ENCODE measurements at places on chromosomes 5 and 9.

GRCh38 chr5:9502050-9502834, 43.6 kb downstream of the SEMA5A start:
- no peak for DNase-seq

DNA sequence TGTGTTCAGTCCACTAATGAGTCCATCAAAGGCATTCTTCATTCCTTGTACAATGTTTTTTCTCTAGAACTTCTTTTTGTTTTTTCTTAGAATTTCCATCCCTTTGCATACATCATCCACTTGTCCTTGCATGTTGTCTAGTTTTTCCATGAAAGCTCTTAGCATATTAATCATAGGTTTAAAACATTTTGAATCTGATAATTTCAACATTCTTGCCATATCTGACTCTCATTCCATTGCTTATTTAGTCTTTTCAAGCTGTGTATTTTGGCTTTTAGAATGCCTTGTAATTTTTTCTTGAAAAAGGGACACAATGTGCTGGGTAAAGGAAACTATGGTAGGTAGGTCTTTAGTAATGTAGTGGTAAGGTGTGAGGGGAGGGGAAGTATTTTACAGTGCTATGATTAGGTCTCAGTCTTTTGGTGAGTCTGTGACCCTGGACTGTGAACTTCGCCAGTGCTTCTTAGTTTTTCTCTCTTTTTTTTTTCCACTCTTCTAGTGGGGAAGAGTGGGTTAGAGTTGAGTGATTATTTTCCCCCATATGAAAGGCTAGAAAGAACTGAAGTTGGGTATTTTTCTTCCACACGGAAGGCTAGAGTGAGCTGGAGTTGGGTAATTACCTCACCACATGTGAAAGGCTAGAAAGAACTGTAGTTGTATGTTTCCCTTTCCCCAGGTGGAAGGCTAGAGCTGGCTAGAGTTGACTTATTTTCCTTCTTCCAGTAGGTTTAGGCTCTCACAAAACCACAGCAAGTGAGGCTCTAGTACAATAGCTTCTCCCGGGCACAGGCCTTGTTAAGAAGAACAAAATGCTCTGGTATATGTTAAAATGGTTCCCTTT, 172.1 kb downstream of the SNX18 start:
- DNase-seq = no peak

GRCh38 chr5:114686356-114686755, 324.5 kb downstream of the KCNN2 start:
- DNase-seq = no peak

- no peak for DNase-seq
These were observed 6.7 kb downstream of the DAB2IP start for GRCh38 chr9:121658166-121658565.

DNA sequence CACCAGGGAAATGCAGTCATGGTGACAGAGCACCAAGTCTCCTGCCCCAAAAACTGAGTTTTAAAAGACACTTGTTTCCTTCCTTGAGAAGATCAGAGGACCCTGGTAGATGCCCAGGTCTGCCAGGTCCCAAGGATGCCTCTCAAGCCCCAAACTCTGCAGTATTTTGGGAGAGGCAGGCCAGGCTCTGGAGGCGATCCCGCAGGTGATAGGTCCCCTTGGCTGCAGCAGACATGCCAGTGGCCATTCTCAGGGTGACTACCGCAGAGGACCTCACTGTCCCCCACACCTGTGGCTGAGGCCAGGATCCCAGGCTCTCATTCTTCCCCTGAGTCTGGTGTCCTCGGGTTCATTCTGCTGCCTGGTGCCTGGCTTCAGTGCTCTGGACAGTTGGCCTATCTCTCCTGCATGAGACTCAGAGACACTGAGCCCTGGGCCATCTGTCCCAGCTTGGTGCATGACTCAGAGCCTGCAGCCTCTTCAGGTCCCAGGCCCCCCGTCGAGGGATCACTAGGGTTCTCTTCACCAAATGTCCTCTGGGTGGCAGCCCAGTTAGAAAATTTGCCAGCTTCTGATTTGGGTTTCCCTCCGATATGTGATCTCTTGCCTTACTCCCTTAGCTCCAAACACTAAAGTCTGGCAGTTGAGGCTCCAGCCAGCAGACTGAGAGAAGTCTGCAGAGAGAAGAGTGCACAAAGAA, 59.7 kb upstream of the GARNL3 start:
- DNase-seq = no peak

DNA sequence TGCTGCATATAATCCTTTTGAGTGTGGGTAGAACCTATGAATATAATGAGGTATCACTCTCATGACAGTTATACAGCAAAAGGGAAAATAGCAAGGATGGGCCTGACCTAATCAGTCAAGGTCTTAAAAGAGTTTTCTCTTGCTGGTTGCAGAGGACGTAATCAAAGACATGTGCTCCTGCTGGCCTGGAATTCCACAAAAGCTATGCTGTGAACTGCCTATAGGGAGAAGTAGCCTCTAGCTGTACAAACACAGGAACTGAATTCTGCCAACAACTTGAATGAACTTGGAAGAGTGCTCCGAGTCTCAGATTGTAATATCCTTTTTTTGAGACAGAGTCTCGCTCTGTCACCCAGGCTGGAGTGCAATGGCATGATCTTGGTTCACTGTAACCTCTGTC, 195.6 kb downstream of the PLK2 start:
- no peak for DNase-seq

- DNase-seq = no peak
These were observed 6.6 kb upstream of the ZNF608 start for GRCh38 chr5:124752854-124753720.

DNA sequence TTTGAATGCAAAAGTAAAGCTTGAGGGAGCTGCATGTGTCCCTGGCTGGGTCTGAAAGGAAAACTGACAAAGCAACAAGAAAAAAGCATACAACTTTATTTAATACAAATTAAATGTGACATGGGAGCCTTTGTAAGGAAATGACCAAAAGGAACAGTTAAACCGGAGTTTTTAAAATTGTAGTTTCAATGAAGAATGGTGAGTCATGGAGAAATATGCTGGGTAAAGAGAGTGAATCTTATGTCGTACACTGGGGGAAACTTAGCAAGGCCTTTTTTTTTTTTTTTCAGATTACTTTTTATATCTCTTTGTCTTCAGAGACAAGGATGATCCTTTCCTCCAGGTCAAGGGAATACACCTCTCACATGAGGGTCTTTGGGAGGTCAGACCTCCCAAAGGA, 50.1 kb upstream of the FBXL17 start:
- DNase-seq = no peak

DNA sequence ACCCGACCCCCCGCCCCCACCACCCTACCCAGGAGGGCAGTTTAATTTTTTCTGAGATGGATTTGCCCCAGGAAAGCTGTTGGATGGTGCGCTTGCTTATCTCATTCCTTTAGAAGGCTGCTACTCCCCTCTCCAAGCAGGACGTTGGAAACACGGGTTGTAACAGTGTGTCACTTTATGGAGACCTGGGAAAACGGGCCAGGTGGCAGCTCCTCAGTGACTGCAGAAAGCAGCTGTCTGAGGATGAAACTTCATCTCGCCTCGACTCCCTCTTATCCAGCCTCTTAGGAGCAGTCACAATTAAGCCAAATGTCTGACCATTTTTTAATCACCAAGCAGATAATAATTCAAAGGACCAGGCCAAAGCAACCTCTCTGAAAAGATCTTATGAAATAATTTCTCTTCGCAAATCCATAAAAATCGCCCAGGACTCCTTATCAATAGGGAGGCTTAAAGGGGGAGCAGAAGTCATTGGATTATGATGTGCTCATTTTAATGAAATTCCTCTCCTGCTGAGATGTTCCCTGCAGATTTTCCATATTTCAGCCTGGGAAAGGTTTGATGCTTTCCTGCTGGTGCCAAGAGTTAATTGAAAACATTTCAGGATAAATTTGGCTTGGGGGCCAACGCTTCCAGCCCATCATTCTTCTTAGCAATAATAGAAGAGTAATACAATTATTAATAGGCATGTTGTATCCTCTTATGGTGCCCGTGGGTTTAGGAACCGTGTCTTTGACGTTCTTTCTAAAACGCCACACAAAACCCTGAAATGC, 26.0 kb downstream of the GAS1 start:
- DNase-seq = no peak

GRCh38 chr5:126680191-126680817, 79.6 kb downstream of the PHAX start:
- no peak for DNase-seq

DNA sequence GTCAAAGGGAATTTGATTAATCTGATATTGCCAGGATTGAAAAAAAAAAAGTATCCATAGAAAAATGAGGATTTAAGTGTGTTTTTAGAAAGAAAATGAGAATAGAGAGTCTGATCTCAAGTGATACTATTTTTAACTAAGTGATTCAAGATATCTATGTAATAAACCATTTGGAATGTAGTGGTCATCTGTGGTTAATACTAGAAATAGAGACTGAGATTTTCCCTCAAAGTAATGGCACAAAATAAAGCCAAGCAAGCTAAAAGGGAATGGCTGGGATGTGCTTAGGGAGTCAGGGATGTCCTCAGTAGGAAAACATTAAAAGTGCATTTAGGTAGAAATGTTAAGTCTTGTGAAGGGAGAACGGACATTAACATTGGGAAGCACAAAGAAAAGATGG, 90.6 kb downstream of the FBXO4 start:
- DNase-seq = no peak

GRCh38 chr5:92801911-92802310, 779.1 kb downstream of the NR2F1-AS1 start:
- peak; percentile 56 for DNase-seq

GRCh38 chr9:83405759-83406158, 132.4 kb downstream of the FRMD3 start:
- DNase-seq = no peak

DNA sequence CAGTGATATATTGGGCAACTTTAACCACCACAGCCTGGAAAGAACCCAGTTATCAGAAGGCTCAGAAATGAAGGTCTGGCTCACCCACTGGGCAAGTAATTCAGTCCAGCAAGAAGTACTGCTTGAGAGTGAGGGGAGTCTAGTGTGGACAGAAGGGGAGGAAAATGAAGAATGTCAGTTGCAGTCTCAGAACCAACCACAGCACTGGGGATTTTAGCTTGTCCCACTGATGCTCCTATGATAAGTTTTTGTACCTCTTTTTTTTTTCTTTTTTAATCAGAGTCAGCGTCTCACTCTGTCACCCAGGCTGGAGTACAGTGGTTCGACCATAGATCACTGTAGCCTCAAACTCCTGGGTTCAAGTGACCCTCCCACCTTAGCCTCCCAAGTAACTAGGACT, 9.4 kb upstream of the CD72 start:
- DNase-seq = no peak

- no peak for DNase-seq
These were observed 430 bp upstream of the MAPKAP1 start for GRCh38 chr9:125707472-125707804.

DNA sequence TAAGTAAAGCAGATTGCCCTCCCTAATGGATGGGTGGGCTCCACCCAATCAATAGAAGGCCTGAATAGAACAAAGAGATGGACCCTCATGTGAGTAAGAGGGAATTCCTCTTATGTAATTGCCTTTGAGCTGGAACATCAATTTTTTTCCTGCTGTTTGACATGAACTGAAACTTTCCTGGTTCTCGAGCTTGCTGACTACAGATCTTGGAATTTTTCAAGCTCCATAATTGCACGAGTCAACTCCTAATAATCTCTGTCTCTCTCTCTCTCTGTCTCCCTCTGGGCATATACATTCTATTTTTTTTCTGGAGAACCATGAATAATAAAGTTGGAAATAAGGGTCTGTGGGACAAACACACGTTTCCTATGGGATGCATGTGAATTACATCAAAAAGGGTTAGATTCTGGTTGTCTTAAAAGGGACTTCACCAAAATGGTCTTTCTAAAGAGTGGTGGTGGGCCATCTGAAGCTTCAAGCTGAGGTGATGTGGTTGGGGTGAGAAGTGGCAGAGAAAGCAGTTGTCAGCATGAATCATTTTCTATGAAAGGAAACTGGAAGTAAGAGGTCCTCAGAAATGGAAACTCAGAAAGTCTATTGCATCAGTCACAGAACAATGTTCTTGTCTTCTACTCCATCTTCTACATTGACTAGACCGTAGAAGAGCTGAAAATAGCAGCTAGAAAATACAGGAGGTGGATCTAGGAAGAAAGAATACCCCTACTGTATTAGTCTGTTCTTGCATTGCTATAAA, 47.0 kb upstream of the HOMER1 start:
- DNase-seq = no peak

DNA sequence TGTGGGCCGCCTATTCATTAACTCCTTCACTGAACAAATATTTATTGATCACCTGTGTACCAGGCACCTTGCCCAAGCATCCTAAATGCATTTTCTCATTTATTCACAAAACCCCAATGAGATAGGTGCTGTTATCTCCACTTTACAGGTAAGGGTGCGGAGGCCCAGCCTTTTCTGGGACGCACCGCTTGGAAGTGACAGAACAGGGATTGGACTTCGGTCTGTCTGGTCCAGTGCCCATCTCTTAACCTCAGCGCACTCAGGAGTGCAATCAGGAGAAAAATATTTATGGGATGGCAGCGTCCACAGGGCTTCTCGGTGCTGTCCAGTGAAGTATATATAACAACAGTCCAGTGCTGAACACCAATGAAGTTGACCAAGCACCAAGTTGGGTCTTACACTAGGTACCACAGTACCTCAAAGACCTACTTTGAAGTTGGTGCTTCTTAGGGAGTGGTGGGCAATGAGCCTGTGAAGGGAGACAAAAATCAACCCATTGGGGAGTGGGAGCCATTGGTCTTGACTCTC, 18.9 kb upstream of the GARNL3 start:
- no peak for DNase-seq

DNA sequence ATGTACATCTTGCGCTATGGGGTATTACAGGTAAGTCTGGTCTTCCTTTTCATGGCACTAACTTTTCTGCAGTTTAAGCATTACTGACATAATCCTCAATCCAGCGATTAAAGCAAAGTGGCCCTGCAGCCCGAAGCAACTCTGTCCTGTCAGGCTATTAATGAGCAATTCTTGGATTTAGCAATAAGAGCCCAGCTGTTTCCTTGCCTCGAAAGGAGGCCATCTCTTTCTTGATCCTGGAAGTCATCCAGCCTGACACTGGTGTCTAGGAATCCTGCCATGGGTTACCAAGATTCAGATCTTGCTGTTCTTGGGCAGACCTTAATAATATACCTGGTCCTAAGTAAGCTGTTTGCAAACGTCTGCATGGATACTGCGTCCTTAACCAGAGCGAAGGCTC, 102.0 kb downstream of the RFK start:
- no peak for DNase-seq

DNA sequence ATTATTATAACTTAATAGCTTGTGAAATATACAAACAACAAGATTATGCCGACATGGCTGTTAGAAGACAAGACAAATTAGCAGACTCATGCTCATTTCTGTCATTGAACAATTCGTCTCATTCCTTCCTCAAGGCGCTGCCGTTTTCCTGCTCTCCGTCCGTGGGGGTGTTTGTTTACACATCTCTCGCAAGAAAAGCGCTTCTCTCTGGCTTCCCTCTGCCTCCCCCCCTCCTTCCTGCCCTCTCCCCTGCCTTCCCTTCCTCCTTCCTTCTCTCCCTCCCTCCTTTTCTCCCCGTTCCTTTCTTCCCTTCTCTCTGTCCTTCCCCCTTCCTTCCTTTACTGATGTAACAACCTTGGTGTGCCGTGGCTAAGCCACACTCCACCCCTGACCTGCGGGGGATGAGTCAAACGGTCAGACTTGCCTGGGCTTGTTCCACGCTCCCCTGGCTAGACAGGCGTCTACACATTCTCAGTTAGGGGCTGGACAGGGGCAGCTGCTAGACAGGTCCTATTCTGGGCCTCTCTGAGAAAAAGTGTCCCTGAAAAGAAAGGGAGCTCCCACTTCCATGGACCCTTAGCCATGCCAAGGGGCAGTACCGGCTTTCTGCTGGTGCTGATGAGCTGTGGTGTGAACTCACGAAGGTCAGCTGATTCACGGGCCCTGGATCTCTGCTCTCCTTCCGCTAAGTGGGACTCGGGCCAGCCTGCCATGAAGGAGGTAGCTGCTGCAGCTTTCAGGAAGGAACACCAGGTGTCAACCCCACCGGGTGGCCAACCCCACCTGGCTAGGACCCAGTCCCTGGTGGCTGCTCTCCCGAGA, 32.0 kb upstream of the SPTLC1 start:
- no peak for DNase-seq

All from NCI-H2029 treated with DMSO at 0.1 percent for 48 hours (cell line).